Progenitor cell of endocrine pancreas (in vitro differentiated cells): ENCODE measurements at places on chromosomes 16 and 17. TPM values are rescaled to one million over a fixed set of nuclear protein-coding genes. Genes with fewer than 3 reads are reported as not detected.
A peak's percentile ranks its signal among the peaks of the same experiment; 100 is the strongest.

DNA sequence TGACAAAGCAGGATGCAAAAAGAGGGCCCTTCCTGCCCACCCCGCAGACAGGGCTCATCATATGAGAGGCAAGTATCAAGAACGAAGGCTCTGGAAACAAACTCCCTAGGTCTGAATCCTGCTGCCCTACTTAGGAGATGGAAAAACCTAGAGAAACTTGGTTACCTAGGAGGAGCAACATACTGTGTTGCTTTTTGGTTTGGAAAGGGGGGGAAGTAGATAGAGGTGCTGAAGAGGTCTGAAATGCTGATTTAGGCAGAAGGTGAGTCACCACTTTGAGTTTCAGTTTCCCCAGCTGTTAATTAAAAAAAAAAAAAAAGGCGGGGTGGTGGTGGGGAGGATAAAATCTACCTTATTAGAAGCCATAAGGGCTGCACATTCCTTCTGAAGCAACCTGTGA, 1.5 kb downstream of the N4BP1 start:
- DNase-seq: no peak

GRCh38 chr16:3696425-3697218, 20.7 kb downstream of the TRAP1 start:
- DNase-seq: no peak

DNA sequence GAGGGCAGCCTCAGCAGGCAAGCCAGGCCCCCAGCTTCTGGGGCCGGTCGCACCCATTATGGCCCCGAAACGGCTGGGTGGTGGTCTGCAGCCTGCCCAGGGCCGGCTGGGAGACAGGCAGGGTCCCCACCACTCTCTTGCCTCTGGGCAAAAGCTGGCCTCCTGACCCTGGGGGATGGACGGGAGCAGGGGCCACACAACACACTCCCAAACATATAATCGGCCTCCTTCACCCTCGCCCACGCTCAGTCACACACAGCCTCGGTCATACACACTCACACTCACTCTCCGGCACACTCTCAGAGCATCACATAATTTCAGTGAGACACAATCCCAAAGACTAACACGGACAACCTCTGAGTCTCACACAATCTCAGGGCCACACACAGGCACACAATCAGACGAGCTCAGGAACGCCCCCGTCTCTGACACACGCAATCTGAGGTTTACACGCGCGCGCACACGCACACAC, 589 bp downstream of the PEMT start:
- no peak for DNase-seq

DNA sequence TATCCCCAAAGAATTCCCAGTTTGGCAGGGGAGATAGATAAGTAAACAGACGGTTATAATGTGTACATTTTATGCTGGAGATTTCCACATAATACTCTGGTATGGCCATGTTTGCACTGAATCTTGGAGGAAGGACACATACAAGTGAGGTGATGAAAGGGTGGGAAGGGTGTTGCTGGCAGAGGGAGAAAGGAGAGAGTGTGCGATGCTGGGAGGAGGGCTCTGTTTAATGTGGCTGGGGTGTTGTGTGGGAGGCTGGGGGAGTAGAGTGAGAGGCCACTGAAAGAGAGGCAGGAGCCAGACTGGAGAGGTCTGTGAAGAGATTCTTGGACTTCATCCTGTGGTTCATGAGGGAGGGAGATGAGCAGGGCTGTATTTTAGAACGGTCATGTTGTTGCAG, 87.6 kb downstream of the SPACA3 start:
- DNase-seq: no peak

DNA sequence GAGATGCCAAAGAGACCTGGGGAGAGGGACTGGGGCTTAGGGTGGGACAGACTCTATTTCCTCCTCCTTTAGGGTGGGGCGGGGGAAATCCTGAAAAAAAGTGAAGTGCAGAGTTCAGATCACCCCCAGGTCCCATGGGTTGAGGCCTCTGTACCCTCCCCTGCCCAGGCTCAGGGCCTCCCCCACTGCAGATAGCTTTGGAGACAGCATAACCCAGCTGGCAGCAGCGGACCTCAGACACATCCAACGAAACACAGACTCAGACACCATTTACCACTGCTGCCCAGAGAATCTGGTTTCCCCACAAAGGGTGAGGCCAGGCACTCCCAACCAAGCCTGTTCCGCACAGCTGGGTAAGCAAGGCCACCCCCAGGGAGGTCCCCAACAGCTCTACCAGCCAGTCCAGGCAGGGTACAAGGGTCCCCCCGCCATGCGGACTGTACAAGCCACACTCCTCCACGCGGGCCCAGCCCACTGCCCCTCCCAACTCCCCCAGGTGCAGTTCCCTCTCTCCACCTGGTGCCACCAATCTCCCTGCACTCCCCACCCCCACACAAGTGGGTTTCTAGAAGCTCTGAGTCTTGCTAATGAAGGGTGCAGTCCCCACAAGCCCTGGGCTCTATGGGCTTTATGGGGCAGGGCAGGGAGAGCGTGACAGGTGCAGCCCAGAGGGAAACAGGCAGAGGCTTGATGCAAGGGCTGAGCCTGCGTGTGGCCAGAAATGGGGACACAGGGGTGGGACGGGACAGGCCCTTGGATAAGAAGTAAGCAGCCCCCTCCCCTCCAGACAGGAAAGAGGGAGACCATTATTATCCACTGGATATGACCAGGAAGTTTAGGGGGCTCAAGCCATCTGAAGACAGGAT, 8.9 kb downstream of the RHBDF2 start:
- DNase-seq: no peak

GRCh38 chr16:27379919-27380318, 22.1 kb upstream of the IL21R start:
- no peak for DNase-seq

DNA sequence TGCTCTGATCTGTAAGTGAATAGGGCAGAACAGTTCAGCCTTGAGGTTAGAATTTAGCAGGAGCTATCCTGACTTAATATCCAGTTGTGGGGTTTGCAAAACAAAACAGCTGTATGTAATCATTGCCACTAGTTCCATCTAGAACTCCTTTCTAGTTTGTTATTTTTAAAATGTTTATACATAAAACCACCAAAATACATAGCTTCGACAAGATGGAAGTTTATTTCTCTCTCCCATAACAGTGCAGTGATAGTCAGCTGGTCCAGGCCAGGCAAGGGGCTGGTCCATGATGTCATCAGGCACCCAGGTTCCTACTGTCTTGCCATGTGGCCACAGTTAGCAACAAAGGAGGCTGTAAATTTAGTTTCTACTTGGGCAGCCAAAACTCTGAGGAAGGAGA, 10.5 kb upstream of the PLK1 start:
- DNase-seq: no peak

DNA sequence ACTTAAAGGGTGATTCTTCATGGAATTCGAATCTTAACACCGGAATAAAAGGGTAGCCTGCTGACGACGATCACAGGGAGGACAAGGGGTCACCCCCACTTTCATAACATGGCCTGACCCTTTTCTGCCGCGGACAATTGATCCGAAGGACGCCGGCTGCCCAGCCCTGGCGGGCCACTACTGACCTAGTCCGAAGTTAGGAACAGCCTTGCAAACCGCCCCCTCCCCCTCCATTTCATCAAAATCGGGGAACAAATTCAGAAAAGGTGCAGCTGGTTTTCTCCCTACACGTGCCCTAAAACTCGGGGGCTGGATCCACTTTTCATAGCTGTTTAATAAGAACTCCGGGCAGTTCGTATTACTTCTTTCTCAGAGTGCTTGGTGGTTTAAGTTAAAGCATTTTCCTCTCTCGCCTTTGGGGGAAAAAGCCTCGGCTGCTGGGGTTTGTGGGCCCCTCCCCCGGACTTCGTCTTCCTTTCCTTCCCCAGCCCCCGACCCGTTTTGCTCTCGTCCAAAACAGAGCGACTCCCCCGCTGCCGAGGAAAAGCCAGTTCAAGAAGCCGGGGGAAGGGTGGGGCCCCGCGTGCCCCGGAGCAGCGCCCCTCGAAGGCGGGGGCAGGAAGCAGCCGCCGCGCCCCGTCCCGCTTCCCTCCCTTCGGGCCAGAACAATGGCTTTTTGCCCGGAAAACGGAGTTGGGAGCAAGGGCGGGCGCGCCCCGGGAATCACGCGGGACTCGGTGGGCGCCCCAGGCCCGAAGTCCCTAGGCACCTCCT, 641 bp upstream of the CBX2 start:
- DNase-seq: peak; percentile 58

DNA sequence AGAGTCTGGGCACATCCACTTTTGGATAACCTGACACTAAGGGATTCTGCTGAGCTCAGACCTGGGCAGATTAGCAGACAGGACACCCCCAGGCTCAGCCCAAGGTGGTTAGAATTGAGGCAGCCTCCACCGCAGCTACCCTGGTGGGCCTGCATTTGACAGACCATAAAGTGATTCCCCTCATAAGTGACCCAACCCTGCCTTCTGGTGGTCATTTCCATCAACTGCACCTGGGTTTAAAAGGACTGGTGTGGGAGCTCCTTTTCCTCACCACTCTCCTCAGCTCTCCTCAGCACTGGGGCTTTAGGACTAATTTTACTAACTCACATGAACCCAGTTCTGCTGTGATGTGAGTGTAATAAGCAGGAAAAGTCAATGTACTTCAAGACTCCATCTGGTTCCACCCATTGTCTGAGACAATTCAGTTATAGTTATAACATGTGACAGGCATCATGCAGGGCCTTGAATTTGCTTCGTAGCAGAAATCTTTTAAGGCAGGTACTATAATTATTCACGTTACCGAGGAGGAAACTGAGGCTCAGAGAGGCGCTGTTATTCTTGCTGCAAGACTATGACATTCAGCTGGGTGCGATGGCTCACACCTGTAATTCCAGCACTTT, 42.5 kb downstream of the MYH3 start:
- DNase-seq: peak; percentile 61

GRCh38 chr17:58371300-58371950, 19.4 kb upstream of the SUPT4H1 start:
- no peak for DNase-seq

GRCh38 chr16:81784072-81784795, 5.1 kb downstream of the PLCG2 start:
- DNase-seq: no peak

GRCh38 chr16:55906123-55906522, 30.9 kb upstream of the CES5A start:
- no peak for DNase-seq

- no peak for DNase-seq
These were observed 1.0 kb downstream of the TELO2 start for GRCh38 chr16:1494129-1494640.

DNA sequence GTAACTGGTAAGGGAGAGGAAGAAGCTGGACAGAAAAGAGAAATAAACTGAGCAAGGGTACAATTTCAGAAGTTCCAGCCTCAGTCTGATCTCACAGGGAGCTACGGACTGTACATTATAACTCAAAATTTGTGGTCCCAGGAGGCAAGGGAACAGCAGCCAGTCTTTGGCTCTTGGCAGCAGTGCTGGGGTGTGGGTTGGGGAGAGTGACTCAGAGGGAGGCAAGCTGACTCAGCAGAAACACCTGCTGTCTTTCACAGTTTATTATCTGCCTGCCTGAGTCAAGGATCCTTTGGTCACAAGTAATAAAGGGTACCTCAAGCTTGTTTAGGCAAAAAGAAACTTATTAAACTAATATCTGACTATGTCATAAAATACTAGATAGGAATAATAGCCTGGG, 73.5 kb upstream of the KIF2B start:
- no peak for DNase-seq

DNA sequence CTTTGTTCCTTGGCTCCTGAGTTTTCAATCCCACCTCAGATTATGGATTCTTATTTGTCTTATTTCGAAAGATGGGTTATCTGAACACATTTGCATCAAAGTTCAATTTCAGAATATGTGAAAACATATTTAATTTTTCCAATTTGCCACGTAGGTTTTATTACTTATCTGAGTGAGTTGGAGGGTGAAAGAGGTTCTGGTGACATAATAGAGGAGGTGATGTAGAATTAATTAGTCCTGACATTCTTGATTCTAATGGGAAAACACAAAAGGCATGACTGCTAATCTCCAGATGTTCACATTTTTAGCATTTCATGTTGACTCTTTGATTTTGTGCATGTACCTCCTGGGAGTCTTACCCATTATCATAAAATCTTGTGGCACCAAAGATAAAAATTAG, 9.1 kb downstream of the TOM1L1 start:
- DNase-seq: no peak

GRCh38 chr16:67936880-67937605, 393 bp upstream of the PSMB10 start:
- no peak for DNase-seq

GRCh38 chr17:75808549-75808904, 23.9 kb downstream of the UNK start:
- DNase-seq: no peak

GRCh38 chr16:71474864-71475263, 12.8 kb upstream of the ZNF23 start:
- no peak for DNase-seq

DNA sequence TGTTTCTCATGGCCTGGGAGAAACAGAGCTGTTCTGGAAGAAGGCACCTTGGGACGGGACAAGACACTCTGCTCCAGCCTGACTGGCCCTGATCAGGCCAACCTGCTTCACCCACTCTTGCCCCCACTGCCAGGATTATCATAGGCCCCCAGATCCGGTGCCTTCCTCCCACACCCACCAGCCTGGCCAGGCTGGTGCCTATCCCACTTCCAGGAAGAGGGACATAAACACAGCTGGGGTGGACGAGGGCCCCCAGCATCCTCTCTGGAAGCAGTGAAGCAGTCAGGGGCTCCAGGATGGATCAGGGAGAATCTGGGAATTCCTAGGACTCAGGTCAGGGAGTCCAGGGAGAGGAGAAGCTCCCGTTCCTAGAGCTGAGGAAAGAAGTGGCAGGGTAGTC, 16.9 kb upstream of the ITGA3 start:
- no peak for DNase-seq

GRCh38 chr16:52471650-52472370, 75.1 kb downstream of the TOX3 start:
- no peak for DNase-seq

- no peak for DNase-seq
These were observed 30.5 kb upstream of the JPH3 start for GRCh38 chr16:87571868-87572244.

GRCh38 chr16:67120025-67120424, 10.3 kb downstream of the PHAF1 start:
- no peak for DNase-seq

- DNase-seq: no peak
These were observed 83.2 kb downstream of the ARHGAP23 start for GRCh38 chr17:38511150-38512108.

DNA sequence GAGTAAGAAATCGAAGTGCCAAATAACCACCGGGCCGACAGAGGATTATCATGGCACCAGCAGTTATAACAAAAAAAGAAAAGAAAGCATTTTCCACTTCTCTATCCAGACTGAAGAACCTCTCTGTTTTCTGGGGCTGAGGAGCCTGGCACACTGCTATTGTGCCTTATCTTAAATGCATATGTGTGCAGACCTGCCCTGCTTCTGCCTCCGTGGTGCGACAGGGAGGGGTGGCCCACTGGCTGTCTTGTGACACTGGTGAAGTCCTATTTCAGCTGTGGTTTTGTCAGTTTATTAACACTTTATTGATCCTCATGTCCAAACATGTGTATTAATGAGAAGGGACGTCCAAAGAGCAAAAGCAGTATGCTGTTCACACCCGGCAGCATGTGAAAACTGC, 55.4 kb downstream of the CDK5R1 start:
- DNase-seq: no peak

NPIPA3 gene
- total RNA-seq: 0.95 and 1.3 TPM in 2 replicates

BFAR gene
- 75.0 and 76.1 TPM in 2 replicates for total RNA-seq

SRL gene
- 0.09 TPM in 1 of 2 replicates, not detected in the other for total RNA-seq

TUBG2 gene
- 26.9 and 31.3 TPM in 2 replicates for total RNA-seq

EXOSC6 gene
- total RNA-seq: 29.1 and 29.5 TPM in 2 replicates

C17orf100 gene
- 6.1 TPM in 2 replicates for total RNA-seq

HS3ST3B1 gene
- total RNA-seq: 14.2 and 16.7 TPM in 2 replicates

ZFP3 gene
- 0.98 and 1.3 TPM in 2 replicates for total RNA-seq

AXIN2 gene
- 10.2 and 10.7 TPM in 2 replicates for total RNA-seq

PRR15L gene
- total RNA-seq: 32.2 and 36.1 TPM in 2 replicates

PRSS53 gene
- 2.3 and 2.9 TPM in 2 replicates for total RNA-seq

ZG16 gene
- not detected in 2 replicates for total RNA-seq

GFAP gene
- total RNA-seq: not detected in 2 replicates

KRTAP2-1 gene
- total RNA-seq: not detected in 2 replicates

TNFRSF17 gene
- not detected in 2 replicates for total RNA-seq
